ENCODE measurements at places on chromosomes 4 and X.
A peak's percentile ranks its signal among the peaks of the same experiment; 100 is the strongest.

DNA sequence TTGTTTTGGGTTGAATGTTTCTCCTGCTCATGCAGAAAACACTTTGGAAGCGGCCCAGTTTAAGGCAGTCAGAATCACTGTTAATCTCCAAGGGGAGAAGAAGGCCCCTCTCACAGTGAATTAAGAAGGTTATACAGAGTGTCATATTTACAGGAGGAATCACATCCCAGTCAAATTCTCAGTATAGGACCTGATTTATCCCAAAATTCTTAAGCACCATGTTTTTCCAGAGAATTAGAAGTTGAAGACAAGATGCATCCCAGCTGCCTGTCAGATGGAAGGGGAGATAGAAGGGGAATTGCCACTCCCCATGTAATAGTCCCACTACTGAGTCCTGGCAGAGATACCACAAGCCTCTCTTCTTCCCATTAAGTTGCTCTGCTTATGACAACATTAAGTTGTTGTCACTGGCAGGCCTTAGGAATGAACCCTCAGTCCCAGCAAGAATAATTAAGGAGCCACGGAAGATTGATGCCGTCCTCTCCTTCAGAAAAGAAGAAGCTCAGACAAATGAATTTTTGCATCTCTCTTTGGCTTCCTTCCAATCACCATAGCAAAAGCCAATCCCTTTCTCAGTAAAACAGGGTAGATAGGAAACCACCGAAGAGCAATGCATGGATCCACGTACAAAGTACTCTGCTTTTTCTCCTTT, 138.4 kb downstream of the LDB2 start:
- DNase-seq = no peak

GRCh38 chrX:43349363-43349762, 306.7 kb upstream of the MAOA start:
- peak; percentile 9 for DNase-seq

DNA sequence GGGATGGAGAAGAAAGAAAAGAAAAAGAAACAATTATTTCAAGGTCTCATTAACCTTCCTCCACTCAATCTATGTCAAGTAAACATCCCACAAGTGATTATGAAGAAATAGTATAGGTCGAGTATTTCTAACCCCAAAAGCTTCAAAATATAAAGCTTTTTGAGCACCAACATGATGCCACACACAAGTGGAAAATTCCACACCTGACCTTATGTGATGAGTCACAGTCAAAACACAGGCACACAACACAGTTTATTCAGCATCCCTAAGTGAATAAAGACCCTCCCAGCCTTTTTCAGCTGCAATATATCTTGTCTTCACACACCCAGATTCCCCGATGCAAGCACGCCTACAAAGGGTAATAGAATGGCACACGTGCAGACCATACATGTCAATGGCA, 51.7 kb upstream of the VEGFC start:
- no peak for DNase-seq

GRCh38 chrX:105527759-105528158, 294.6 kb upstream of the NRK start:
- no peak for DNase-seq

DNA sequence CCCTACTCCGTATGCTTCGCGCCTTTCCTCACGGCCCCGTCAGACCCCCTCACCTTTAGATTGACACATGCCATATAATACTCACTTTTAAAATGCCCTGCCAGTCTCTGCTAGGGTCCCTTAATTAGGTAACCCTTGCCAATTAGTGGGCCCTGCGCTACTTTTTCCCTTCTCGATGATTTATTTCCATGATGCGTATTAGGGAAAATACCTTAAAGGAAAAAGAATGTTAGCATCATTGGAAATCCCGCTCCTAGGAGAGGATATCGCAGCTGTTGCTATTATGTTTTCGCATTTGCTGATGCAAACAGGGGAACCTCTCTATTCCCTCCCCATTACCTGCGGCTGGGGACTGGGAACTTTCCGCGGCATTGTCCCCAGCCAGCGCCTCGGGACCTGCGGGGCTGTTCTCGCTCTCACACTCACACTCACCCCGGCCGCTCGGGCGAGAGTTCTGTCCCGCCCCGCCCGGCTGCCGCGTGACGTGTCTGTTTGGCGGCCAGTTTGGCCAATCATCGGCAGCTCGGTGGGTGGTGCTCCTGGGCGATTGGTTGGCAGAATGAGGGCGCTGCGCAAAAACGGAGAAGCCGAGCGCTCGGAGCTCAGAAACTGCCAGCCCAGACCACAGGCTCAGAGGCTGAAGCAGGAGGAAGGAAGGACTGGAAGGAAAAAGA, at the start of gene PCDH10:
PCDH10 (plus strand) TSS at position 605 of the 674 bp plus-strand sequence. CDS start 847 bp downstream, outside the sequence.
- peak; percentile 97 for DNase-seq

Measured in GM03348 (cell line).